ENCODE measurements at places on chromosomes 4 and X.

- peak; percentile 17 for DNase-seq
These were observed 669 bp downstream of the IRF2 start for GRCh38 chr4:184473499-184474262.

DNA sequence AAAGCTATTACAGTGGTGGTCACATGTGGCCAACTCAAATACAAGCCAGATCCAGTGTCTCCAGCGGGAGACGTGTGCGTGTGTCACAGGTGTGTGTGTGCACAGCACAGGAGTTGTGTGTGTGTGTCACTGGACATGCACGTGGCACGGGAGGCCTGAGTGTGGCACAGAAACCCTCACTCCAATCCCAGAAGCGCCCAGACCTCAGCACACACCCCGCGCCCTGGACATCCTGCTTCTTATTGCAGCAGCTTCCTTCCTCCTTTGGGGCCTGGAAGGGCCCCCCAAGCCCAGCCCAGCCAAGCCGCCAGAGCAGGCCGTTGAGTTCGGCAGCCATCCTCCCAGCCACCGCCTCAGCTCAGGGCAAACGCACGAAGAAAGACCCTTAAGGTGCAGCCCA lies 37.9 kb downstream of the ACOX3 start:
- DNase-seq: no peak

DNA sequence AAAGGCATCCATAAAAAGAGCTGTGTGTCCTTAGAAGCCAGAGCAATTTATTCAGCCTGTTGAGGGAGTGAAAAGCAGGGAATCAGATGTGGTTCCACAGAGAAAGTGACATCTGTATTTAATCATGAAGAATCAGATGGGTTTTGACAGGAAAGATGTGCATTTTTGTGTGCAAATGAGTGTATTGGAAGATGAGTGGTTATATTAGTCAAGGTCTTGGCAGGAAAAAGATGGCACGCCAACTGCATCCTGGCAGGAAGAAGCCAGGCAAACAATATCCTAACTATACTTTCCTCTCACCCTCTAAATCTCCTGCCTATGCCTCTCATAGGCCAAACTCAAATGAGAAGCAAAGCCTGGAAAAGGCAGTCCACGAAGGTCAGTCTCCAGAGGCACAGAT lies 59.1 kb downstream of the SCFD2 start:
- DNase-seq: no peak

DNA sequence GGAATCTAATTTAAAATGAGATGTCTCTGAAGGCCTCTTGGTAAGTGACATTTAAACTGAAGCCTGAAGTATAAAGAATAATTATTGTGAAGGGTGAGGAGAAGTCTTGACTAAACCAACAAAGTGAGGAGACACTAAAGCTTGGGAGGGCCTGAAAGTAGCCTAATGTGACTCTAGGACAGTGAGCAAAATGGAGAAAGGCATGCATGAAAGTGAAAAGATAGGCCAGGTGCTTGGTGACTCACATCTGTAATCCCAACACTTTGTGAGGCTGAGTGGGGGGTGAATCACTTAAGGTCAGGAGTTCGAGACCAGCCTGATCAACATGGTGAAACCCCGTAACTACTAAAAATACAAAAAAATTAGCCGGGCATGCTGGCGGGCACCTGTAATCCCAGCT lies 46.9 kb upstream of the SMARCAD1 start:
- DNase-seq: no peak
